KBM-7 (cell line): ENCODE measurements at places on chromosomes 3 and 15.
A peak's percentile ranks its signal among the peaks of the same experiment; 100 is the strongest.

DNA sequence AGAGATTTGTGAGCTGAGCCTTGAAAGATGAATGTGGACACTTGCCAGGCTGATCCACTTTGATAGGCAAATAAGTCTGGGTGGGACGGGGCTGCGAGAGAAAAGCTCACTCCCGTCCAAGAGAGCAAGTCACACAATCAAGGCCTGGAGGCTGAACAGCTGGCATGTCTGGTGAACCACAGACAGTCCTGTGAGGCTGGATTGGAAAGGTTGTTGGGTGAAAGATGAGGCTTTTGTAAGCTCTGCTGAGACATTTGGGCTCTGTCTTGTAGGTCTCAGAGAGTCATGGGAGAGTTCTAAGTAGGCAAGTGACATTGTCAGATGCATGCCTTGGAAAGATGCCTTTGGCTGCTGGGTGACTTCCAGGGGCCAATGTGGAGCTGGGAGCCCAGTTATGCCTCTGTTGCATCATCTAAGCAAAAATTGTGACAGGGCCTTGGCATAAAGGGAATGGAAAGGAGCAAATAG, 38.5 kb downstream of the RPLP1 start:
- DNase-seq: no peak

DNA sequence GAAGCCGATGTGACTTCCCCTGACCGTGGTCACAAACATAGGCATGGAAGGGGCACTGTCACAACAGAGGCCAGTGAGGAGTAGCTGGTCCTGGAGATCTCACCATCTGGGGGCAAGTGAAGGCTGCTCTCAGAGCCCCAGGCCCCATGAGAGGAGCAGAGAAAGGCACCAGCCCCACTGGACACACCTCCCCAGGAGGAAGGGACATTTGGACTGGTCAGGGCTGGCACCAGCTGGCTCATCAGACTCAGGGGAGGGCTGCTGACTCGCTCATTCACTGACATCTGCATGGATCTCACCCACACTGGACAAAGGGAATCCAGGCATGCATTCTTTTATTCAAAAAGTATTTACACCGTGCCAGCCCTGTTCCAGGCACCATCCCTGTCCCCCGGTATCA, 26.8 kb downstream of the ESYT3 start:
- DNase-seq: no peak

GRCh38 chr3:7581831-7582230, 720.9 kb downstream of the GRM7 start:
- no peak for DNase-seq

DNA sequence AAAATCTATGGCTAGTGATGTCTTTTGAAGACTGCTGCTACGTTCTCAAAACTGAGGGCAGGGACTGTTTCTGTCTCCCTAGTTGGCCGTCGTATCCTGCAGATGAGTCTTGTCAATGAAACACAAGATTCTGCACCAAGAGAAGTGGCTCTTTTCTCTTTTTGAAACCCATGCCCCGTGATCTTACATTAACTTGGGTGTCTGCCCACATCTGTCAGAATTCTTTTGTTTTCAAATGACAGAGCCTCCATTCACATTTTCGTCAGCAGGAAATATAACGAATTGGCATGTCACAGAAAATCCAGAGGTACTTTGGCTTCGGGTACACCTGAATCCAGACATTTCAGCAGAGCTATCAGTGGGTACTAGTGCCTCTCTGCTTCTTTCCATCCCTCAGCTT, 331.3 kb upstream of the PROK2 start:
- DNase-seq: no peak

DNA sequence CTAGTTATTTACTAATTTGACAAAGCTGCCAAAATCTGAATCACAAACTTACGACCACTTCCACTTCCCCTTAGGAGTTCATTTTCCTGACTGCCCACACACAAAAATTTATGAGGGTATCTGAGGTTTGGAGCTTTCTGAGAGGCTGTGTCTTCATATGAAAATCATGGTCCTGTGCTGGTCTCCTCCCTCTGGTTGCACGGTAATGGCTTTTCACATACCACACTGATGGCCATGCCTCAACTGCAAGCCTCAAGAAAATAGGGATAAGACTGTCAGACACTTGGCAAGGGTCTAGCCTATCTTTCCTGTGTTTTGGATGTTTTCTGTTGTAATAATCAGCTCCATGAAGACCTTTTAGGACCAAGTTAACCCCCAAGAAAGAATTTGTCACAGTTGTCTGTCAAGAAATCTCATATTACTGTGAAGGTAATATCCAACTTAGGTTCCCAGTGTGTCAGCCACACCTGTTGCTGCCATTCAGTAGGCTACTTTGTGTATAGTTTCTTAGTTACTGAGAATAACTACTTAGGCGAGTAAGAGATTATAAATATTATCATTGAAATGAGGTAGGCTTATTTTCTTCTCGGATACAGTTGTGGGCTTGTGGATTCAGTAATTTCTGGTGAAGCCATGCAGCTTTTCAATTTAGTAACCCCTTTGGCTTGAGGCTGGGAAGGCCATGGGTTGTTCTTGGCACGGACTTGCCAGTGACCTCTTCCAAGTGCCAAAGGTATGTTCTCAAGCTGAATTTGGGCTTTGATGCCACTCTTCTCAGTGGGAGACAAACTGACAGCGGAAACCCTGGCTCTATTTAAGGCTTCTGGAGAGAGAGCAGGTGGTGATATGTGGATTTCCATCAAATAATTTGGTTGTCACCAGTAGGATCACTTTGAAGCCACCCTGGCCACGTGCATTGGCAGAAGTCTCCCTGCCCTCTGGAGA, 101.1 kb downstream of the RYR3 start:
- DNase-seq: no peak

- peak; percentile 47 for DNase-seq
Measured at GRCh38 chr3:172717493-172718088, 6.7 kb upstream of the NCEH1 start.

DNA sequence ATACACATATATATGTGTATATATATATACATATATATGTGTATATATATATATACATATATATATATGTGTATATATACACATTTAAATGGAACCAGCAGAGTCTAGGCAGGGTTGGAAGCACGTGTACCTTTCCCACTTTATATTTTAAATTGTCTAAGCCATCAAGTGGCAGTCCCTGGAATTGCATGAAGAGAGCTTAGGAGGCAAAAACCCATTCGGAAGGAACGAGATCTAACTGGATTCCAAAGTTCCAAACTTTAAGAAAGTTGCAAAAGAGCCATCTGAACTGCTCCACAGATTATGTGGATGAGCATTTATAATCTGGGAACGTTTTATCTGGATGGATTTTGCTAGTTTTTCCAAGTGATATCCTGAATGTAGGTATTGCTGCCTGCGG, 186.5 kb downstream of the FOXP1 start:
- DNase-seq: peak; percentile 57

DNA sequence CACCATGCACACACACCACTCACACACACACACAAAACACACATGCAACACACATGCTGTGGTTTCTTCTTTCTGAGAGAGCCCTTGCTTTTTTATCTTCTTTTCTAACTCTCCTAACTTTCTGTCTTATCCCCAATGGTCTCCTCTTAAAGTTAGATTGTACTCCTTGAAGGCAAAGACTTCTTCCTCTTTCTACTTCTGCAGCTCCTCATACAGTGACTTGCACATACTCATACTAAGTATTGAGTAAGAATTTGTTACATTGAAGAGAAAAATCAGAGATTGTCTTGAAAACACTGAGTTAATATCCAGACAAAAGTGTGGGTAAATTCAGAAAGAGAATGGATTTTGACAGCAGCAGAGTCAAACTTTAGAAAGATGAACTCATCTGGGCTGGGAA, 64.4 kb downstream of the GTPBP8 start:
- DNase-seq: no peak

- DNase-seq: peak; percentile 32
Measured at GRCh38 chr3:99789011-99789721, 28.5 kb upstream of the CMSS1 start.

GRCh38 chr3:124878561-124879336, 8.4 kb downstream of the ITGB5 start:
- DNase-seq: peak; percentile 32
